ENCODE measurements at places on chromosomes 11 and 22.

GRCh38 chr11:18105086-18105801 is 638 bp downstream of the SAAL1 start:
- DNase-seq: no peak

DNA sequence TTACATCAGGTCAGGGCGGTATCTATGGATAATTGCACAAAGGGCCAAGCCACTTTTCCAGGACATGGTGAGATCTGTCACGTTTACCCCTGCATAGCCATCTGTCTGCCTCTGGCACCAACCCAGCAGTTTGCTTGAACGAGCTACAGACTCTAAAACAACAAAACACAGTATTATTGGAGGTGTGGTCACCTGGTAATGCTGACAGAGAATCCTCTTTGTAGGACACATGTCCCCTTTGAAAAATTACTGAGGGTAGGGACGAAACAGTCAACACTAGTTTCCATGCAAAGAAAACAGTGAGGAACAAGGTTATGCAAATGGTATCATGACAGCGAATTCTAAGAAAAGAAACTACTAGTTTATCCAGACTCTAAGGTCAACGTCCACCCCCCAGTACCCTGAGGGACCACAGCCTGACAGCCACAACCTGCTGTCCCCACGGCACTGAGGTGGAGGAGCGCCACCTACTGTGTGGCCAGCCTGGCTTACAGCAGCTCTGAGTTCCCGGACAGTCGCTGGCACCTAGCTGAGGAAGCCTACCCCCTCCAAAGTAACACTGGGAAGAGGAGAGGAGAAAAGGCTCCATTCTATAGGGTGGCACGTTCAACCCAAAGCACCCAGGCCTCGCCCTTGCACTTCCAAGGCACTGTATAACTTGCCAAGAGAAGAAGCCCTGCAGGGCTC is 117.4 kb upstream of the BID start:
- no peak for DNase-seq

DNA sequence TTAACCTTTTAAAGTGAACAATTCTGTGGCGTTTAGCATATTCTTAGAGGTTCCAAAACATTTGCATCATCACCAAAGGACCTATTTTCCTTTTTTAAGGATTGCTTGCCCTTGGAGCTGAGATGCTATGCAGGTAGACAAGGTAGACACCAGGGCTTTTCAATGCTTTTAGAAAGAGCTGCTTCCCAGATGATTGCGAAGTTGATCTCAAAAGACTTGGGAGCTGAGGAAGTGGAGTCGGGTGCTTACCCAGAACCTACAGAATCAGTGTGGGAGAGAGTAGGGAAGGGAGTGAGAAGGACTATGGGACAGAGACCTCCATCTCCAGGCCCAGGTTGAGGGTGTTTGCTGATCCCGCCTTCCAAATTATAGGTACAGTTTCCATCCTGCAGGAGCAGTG is 11.1 kb upstream of the ALX4 start:
- DNase-seq: no peak

DNA sequence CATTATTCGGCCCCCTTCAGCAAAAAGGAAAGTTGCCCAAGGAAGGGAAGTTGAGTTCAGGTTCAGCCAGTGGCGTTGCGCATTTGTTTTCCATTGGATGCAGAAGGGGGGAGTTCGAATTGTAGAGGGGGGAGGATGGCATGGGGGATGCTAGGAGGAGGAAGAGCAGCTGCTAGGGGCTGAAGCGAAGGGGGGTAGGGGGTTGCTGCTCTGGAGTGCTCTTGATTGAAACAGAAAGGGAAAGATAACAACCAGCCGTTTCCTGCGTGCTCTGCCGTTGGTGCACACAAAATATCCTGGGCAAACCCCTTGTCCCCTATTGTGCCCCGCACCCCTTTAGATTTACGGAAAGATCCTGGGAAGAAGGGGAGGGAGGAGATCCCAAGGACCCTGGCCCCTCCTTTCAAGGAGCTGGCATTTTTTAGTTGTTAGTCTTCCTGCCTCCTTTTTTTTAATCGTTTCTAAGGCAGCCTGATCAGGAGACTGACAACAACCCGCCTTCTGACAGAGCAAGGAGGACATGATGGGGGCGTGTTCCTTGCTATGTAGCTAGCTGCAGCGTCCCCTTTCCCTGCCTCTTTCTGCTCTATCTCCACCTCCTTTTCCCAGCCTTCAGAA is 2.1 kb downstream of the KMT2A start:
- DNase-seq: no peak

DNA sequence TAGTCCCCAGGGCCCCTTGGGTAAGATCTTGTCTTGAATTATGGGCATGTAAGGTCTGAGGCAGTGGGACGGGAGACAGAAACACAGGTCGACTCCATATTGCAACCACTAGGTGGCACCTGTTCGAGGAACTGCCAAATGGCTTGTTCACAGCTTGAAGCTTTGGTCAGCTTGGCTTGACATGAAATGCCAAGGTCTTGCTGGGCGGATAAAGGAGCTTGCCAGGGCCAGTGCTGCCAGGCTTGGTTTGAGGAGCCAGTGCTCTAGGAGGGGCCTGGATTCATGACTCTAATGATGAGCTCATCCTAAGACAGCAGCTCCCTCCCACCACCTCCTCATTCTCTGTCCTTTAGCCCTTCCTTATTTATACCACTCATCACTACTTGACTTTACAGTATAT is 11.9 kb upstream of the NRIP3 start:
- no peak for DNase-seq

- no peak for DNase-seq
Measured at GRCh38 chr11:122741613-122742300, 86.2 kb downstream of the UBASH3B start.

DNA sequence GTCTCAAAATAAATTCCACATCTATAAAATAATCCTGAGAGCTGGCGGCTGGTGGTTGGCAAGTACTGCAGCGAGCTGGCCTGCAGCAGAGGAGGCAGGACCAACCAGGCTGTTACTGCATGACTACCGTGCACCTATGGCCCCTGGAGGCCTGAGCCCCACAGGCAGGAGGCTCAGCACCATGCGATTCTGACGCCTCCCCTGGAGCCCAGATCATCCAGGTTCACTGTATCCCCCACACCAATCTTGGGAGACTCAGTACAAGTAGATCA is 159.5 kb upstream of the NCAM1 start:
- DNase-seq: no peak

DNA sequence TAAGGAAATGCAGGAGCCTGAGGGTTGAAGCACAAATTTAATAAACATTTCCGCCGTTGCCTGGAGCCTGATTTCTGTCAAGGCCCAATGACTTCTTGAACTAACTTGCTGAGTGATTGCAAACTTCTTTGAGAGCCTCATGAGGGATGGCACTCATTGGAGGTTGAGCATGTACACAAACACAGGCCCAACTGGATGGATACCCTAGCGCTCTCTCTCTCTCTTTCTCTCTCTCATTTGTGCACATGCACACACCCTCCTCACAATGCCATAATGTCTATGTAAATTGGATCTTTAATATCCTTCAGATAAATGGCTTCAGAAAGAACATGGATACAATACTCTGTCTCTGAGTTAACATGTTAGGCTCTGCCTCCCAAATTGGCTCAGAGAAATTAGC is 597.7 kb upstream of the CADM1 start:
- DNase-seq: no peak

- DNase-seq: no peak
Measured at GRCh38 chr22:19002684-19003038, 66.6 kb upstream of the PRODH start.

GRCh38 chr22:50531546-50531961 is 1.7 kb upstream of the TYMP start:
- DNase-seq: no peak

DNA sequence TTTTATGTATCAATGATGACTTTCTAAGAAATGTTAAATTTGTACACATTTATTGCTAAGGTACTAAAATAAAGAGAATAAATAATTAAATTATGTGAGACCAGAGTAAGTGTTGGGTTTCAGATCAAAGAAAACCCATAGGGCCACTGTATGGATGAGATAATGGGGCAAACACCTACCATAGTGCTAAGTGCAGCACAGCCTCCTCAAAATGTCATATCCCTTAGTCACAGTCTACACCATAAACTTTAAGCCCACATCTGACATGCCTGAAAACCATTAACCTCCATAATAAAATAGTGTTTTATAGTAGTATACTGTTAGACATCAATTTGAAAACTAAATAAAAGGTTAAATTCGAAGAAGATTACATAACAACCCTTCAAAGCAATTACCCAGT is 37.5 kb downstream of the SESN3 start:
- DNase-seq: no peak

DNA sequence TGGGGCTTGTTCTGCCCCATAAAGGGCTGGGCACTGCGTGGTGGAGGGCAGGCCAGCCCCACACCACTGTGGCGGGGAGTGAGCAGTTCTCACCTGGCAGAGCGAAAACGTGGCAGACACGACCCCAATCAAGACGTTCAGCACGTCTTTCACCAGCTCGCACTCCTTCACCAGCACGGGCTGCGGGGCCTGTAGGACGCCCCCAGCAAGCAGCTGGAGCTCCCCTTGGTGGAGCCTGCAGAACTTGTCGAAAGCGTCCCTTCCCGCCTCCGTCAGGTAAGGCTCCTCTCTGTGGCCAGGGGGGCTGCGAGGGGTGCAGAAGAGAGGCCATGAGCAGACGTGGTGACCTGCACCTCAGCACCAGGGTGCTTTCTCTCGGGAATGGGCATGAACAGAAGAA is 11.6 kb downstream of the TUBGCP6 start:
- DNase-seq: no peak

DNA sequence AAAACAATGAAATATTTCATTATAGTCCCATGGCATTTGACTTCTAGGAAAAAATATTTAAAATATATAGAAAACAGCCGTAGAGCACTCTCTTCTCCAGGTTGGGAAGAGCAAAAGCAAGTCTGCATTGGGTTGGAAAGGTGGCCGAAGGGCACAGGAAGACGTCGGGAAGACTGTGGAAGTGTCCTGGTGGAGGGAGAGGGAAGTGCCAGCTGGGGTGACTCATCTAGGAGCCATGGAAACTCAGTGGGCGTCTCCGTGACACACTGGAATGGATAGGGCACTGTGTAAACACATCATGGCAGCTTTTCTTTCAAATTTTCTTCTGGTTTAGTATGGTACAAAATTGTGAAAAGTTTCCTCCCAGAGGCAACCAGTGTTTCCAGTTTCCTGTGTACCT is 12.7 kb downstream of the GTPBP1 start:
- no peak for DNase-seq

GRCh38 chr22:19917389-19918138 is 24.0 kb upstream of the COMT start:
- no peak for DNase-seq

- no peak for DNase-seq
Measured at GRCh38 chr11:46661836-46662235, 38.6 kb downstream of the ARHGAP1 start.

DNA sequence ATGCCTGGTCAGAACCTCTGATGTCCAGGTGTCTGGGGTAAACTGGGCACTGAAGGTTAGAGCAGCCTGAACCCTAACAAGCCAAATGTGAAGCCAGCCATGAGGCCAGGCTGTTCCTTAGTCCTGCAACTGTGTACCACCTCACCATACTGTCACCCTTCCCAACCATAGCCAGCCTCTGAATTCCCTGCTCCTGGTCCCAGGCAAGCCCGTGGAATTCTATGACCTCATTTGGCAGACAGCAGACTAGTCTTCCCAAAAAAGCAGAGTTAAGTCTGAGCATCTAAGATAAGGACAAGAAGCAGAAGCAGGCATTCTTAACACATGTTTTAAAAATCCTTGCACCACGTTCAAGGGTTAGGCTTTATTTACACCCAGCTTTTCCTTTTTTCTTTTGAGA is 134.8 kb downstream of the C11orf58 start:
- DNase-seq: no peak

DNA sequence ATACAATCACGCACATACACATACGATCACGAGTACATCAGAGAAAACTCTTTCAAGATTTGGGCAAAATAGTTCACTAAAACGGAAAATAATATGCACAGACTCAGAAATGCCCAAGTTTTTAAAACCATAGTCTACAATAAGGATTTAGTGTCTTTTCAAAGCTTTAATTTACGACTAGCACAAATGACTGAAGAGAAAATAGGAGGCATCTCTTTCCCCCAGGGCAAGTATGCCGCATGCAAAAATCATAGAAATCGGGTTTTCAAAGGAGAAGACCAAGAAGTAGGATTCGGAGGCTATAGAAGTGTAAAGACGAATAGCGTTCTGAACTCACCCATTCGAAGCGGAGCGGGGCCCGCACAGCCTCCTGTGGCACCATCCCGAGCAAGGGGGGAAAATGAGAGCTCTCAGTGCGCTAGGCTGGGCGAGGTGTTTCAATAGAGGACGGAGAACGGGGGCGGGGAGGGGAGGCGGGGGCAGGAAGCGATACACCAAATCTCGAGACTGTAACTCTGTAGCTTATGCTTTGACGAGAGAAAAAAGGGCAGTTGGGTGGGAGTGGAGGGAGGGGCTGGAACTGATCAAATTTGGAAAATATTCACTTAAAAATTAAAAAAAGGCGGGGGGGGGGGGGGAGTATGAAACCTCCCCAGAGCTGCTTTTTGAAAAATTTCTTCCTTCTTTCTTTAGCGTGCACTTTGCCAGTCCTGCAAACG is 15.8 kb downstream of the BLID start:
- no peak for DNase-seq

DNA sequence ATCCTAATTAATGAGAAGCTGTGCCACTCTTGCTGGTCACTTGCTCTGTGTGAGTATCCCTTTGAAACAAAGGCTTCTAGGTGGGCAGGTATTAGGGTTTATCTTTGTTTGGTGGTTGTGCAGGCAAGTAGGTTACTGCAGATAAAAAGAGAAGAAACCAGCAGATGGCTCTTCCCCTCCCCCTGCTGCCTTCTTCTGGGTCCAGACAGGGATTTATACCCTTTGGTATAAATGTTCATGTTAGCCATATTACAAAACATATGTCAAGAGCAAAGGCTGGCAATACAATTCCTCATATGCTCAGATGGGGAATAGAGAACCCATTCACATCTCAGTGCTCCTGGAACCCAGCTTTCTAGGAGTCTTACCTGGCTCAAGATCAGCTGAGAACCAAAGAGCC is 109.9 kb downstream of the NAV2 start:
- DNase-seq: no peak

- no peak for DNase-seq
Measured at GRCh38 chr11:129283141-129283540, 91.0 kb upstream of the ARHGAP32 start.

DNA sequence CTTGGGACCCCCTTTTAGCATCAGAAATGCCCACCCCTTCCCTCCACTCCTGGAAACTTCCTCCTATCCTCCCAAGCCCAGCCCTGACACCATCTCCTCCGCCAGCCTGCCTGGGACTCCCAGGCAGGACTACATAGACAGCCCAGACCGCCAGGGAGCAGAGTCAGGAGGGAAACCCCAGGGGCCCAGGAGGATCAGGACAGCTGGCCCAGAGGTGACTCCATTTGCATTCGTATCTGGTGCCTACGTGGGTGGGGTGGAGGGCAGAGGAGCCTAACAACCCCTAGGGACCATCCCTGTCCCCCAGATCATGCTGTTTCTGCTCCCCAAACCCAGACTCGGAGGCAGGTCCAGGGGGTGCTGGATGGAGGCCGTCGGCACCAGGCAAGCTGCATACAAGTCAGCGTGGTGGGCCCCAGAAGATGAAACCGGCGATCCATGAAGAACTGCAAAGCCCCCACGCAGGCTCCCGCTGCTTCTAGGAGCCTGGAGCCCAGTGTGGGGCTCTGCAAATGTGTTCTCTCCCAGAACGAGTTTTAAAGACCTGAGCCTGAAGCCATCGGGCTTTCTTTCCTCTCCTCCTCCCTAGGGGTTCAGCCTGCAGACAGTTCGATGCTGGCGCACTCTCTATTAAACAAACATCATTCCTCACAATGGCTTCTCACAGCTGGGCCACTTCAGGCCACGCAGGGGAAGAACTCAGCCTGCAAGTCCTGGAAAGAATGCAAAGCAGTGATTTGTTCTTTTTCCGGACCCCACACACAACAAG is 1506.8 kb downstream of the BRD1 start:
- DNase-seq: no peak

Measured in NCI-H1436 treated with DMSO at 0.1 percent for 48 hours (cell line).